ENCODE measurements at places on chromosomes 6 and 20.

DNA sequence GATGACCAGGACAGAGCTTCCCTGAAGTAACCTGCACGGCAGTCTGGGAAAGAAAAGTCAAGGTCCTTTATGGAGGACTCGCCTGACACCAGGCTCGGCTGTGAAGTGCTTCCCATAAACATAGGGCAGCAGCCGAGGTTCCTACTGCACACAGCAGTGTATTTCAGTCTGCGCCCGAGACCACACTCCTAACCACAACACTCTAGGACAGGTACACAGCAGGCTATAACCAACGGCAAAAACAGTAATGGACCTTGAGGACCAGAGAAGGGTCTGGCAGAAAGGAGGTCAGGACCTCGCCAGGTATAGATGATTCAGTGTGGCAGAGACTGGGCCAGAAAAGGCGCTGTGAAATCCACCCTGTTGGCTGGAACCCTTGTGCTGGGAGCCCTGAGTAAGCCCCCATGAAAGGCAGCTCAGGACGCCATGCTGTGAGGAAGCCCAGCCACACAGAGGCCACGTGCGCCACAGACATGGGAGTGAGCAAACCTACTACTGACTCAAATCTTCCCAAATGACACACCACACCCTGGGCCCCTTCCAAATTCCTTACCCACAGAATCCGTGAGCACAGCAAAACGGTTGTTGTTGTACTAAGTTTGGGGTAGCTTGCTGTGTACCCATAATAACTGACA is 129.6 kb upstream of the CST7 start:
- DNase-seq = no peak

GRCh38 chr6:43981363-43981990 is 145.8 kb downstream of the MRPL14 start:
- no peak for DNase-seq

GRCh38 chr6:45514454-45515230 is 136.9 kb upstream of the SUPT3H start:
- DNase-seq = no peak

- no peak for DNase-seq
Observed at GRCh38 chr6:105691081-105691480, 288.2 kb upstream of the PREP start.

DNA sequence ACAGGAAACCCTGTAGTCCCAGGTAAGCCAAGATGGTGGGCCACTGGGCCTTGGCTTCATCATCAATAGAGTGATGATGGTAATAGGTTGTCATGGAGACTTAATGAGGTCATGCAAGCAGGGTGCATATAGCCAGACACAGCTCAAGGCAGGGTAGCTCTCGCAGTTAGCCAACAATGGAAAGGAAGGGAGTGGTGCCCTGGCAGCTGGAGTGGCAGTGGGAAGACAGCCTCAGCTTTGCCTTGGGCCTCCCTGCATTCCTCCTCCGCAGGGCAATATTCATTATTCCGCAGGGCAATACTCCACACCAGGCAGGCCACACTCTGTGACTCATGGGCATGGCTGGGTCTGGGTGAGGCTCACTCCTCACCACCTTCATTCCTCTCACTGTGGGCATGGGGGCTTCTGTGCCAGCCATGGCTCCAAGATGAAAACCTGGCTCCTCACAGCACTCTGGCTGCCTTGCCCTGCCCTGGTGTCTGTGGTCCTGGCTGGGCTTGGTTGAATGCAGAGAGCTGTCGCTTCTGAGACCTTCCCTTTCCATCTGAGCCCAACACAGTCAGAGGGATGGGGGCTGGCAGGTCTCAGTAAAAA is 163.1 kb upstream of the PMEPA1 start:
- DNase-seq = no peak
